K562 (cell line): ENCODE measurements at places on chromosomes 7 and 10. TPM values are rescaled to one million over a fixed set of nuclear protein-coding genes. Genes with fewer than 3 reads are reported as not detected.

GRCh38 chr10:58180666-58181065 is 87.0 kb downstream of the IPMK start:
- no peaks in the 10 kb centered on the region for H3K4me1 ChIP-seq
- no peak overlapping the region for H3K27ac ChIP-seq
- no peaks in the 10 kb centered on the region; the same call in 2 of the 3 replicates for H3K27me3 ChIP-seq

CAMK2B gene
- 0.29 TPM in 1 of 2 replicates, not detected in the other for total RNA-seq

ASIC3 gene
- total RNA-seq, result 2.9 and 3.2 TPM in 2 replicates

- H3K4me1 ChIP-seq, result peaks cover 58% of the 10 kb centered on the region
- no peaks in the 10 kb centered on the region; the same call in 2 of the 3 replicates for H3K27me3 ChIP-seq
- no peaks in the 10 kb centered on the region for H3K36me3 ChIP-seq
- DNase-seq, result no peak
Observed at GRCh38 chr10:71267508-71268240, 51.4 kb upstream of the SLC29A3 start.

GRCh38 chr7:30561389-30561788 is 33.3 kb upstream of the GARS1 start:
- H3K27ac ChIP-seq, result no peak overlapping the region
- peaks cover 4% of the 10 kb centered on the region; the same call in 2 of the 3 replicates for H3K4me1 ChIP-seq
- H3K36me3 ChIP-seq, result peaks cover 11% of the 10 kb centered on the region; the same call in 2 of the 3 replicates
- no peak for DNase-seq
- no peak overlapping the region for H3K4me3 ChIP-seq

CNNM1 gene
- not detected in 2 replicates for total RNA-seq

AIFM2 gene
- total RNA-seq, result 11.4 and 13.1 TPM in 2 replicates

DNA sequence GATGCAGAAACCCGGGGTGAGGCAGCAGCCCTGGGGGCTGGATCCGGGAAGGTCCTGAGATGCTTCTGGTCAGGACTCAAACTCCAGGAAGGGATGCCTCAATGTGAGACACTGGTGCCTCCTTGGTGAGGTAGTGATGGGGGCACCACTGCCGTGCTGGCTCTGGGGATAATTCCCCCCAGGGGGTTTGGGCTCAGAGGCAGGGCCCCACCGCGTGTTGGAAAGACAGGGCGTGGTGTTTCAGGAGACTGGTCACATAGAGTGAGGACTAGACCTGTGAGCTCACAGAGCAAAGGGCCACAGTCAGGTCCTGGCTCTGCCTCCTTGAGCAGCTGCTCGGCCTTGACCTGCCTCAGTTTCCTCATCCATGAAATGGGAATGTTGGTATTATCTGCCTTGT is 361.9 kb downstream of the GLRX3 start:
- no peaks in the 10 kb centered on the region for H3K4me1 ChIP-seq
- no peaks in the 10 kb centered on the region for H3K27me3 ChIP-seq
- H3K4me3 ChIP-seq, result no peak overlapping the region
- no peaks in the 10 kb centered on the region for H3K36me3 ChIP-seq

DNA sequence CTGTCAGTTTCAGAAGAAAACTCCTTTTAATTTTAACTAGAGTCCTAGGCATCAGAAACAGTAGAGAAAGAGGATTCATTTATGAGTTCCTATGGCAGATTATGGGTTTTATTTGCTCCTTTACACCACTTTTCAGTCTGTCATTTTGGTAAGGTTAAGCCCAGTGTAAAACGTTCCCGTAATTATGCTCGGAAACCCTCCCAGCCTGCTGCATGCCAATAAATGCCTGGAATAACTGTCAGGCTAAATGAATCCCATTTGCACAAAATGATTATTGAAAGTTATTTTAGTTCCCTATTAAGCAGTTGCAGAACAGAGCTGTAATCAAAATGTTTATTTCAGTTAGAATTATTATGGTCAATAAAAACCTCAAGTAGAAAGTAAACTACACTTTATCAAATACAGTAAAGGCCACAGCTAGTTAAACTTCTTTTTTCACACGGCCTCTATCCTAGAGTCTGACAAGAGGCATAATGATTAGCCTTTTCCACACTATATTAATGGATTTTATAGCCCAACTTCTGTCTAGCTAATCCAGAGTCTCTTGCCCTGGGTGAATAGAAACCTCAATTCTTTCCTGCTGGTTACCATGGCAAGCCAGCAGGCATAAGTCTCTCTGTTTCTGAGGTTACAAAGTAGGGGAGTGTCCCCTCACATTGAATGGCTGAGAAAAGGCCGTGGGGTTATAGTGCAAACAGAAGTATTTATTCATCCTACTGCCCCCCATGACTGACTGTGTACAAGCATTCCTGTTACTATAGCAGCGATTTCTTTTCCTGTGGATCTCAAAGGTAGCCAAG is 80.8 kb upstream of the NPVF start:
- H3K27ac ChIP-seq, result no peak overlapping the region
- no peaks in the 10 kb centered on the region for H3K27me3 ChIP-seq
- no peak overlapping the region for H3K4me3 ChIP-seq

DNA sequence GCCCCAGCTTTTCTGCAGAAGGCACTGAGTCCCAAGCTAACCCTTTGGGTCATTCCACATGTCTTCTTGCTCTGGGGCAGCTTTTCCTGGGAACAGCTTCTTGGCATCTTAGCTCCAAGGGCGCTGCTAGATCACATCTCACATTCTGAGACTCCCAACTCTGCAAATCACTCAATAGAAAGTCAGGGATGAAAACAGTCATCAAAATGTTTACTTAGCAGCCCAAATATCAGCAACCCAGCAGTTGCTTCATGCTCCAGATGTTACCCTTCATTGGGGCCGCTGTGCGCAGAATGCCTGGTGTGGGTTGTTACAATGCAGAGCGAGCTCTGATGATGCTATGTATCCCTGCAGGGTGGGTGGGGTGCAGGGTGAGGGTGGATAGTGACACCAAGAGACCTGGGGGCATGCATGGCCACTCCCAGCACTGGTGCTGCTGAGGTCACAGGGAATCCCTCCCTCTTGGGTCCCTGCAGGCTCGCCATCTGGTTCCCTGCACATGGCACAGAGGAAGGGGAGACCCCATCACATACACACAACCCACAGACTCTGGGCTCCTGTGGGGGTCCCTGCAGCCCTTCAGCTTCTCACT is 19.0 kb downstream of the WDFY4 start:
- no peak overlapping the region for H3K27ac ChIP-seq
- no peak for DNase-seq
- H3K4me1 ChIP-seq, result no peaks in the 10 kb centered on the region; the same call in 2 of the 3 replicates
- H3K36me3 ChIP-seq, result no peaks in the 10 kb centered on the region
- no peak overlapping the region for H3K4me3 ChIP-seq
- peaks cover 27% of the 10 kb centered on the region for H3K27me3 ChIP-seq
